ENCODE measurements at places on chromosomes 3 and 15. TPM values are rescaled to one million over a fixed set of nuclear protein-coding genes. Genes with fewer than 3 reads are reported as not detected.

DNA sequence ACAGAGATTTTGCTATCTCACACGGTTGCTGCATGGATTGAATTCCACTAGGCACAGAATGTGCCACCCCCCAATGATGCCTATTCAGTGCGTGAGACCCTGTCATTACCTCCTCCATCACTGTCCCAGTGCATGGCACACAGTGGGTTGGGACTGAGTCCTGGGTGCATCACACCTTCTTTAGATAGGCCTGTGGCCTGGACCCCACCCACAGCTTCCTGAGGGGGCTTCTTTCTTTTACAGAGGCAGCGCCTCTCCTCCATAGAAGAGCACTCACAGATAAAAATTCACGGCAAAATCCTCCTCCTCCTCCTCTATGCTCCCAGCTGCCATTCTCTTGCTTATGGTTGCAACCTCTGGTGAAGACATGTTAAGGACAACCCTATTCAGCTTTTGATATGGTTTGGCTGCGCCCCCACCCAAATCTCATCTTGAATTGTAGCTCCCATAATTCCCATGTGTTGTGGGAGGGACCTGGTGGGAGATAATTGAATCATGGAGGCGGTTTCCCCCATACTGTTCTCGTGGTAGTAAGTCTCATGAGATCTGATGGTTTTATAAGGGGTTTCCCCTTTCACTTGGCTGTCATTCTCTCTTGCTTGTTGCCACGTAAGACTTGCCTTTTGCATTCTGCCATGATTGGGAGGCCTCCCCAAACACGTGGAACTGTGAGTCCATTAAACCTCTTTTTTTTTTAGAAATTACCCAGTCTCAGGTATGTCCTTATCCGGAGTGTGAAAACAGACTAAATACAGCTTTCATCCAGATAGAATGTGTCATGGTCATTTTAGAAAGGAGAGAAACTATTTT, 147.6 kb downstream of the KLF13 start:
- no peak for DNase-seq

DNA sequence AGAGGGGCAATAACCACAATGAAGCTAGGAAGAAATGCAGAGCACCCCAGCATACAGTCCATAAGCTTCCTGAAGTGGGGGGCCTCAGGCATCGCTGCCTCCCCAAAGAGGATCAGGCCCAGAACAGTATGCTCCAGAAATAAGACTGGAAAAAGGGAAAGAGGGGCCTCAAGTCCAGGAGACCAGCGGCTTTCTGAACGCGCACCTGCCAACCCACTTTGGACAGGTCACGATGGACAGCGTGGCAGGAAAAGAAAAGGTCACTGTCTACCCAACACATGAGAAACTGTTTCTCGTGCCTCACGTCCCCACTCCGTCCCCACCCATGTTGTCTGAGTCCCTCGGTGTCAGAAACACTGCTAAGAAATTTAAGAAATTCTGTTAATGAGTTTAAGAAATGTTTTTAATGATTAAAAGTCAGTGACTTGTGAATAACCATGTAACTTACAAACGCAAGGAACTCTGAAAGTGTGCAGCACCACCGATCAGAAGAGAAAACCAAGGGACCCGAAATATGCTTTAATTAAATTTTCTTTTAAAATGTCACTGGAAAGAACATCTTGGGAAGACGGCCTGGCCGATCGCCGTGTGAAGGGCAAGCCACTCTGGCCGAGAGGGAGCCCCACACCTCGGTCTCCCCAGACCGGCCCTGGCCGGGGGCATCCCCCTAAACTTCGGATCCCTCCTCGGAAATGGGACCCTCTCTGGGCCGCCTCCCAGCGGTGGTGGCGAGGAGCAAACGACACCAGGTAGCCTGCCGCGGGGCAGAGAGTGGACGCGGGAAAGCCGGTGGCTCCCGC, 1.7 kb upstream of the PPARG start:
- DNase-seq: peak; percentile 51

The CTXND1 gene
- 0.04 TPM for total RNA-seq

DNA sequence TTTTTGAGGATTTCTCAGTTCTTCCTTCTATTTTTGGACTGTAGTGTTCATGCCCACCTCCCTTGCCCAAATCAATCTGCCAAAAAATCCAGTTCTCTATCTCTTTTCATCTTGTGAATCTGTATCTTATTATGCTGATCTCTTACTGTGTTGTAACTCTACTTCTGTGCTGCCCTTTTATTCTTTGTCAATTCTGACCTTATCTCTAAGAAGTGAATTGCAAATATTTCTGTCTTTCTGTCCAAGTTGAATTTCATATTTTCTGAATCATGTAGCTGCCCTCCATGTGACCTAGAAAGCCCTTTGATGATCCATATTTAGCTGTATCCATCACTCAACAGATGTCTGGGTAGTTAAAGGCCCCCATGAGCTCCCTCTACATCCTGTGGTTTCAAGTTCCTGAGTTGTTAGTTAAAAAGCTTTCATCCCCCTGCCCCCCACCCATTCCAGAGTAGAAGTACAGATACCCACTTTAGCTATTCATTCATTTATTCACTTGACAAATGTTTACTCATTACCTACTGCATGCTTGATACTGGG, 33.6 kb upstream of the ETV5 start:
- no peak for DNase-seq

DNA sequence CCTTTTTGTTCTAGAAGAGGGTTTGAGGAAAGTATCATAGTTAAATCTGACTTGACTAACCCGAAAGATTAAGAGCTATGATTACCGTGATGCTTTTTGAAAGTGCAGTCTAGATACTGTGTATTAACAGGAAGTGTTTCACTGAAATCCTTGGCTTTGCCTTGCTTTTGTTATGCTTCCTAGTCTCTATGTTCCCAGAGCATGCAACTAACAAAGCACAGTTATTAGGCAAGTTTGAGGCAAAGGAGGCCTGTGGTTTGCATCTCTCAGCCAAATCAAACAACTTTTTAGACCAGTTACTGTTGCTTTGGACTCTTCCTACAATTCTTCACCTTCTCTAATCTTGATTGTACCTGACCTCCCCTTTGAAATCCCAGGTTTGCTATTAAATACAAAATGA, 3.9 kb downstream of the LXN start:
- DNase-seq: no peak

The LDHAL6B gene
- not detected for total RNA-seq

DNA sequence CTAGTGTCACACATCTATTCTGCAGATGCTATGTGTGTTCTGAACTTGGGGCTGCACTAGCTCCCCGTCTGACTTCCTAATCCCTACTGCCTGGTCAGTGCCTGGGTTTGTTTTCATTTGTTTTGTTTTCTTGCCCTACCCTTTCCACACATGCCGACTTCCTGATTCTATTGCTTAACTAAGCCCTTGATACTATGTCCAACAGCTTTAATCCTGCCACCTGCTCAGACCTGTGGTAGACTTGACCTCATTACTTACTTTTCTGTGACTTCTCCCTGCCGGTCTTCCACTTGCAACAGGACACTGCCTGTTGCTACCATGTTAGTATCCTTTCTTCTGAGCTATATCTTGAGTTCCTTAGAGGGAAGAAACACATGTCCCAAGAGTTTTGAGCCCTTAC, 39.3 kb upstream of the CEMIP start:
- no peak for DNase-seq

The ZNF385D gene
- total RNA-seq: 1.7 TPM

The ITGA11 gene
- 7.9 TPM for total RNA-seq

GRCh38 chr3:146781606-146782005, 176.5 kb upstream of the PLSCR5 start:
- no peak for DNase-seq

DNA sequence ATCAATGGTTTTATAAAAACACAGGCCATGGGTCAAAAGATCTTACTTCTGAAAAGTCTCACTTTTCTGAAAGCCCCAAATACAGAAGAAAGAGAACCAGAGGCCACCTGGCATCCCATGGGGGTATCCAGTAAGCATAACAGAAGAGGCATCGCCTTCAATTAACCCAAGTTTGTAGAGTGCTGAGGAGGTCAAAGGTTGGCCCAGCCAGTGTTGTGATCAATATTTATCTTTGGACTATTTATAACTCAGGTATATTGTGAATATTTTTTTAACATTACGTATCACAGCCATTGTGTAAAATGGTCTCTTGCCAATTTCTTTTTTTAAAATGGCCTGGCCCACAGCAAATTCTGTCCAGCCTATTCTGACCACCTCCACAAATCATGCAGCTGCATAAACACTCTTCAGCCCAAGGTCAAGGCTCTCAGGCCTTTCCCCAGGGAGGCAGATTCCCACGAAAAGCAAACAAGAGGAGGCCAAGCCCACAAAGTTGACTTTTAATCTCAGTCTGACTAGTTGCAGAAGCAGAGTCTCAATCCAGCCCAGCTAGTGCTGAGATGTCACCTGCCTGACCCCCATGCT, 26.2 kb upstream of the SPTBN5 start:
- DNase-seq: no peak

GRCh38 chr3:168583977-168584376, 488.3 kb upstream of the GOLIM4 start:
- DNase-seq: no peak

DNA sequence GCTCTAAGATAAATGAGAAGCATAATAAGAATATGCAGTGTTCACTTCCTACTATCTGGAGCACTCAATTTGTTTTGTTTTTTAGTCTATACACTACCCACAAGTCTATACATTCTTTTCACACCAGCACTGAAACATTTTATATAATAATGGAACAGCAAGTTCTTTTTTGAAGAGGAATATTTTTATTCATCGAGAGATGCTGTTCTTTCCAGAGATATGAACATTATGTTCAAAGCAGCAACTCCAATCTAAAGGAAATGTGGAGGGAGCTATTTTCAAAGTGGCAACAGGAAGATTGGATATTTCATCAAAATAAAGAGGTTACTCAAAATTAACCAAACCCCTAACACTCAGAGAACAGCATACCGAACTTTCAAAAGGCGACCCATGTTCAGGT, 16.4 kb upstream of the PYDC2 start:
- DNase-seq: no peak

DNA sequence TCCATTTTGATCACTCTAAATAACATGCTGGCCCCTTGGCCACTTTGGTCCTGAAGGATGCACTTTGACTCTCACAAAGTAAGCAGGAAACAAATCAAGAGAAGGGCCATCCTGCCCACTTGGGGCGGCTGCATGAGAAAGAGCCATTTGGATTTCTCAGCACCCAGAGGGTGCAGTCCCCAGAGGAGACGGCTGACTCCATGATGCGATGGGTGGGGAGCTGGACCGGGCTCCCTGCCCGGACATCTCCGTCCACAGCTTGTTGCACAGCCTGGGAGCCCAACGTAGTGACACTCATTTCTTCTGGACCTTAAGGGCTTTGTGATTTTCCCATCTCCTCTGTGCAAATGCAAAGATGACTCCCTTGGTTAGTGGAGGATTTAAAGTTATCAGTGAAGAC, 4.0 kb upstream of the HRH1 start:
- DNase-seq: no peak

The SLC22A13 gene
- total RNA-seq: 0.20 TPM

DNA sequence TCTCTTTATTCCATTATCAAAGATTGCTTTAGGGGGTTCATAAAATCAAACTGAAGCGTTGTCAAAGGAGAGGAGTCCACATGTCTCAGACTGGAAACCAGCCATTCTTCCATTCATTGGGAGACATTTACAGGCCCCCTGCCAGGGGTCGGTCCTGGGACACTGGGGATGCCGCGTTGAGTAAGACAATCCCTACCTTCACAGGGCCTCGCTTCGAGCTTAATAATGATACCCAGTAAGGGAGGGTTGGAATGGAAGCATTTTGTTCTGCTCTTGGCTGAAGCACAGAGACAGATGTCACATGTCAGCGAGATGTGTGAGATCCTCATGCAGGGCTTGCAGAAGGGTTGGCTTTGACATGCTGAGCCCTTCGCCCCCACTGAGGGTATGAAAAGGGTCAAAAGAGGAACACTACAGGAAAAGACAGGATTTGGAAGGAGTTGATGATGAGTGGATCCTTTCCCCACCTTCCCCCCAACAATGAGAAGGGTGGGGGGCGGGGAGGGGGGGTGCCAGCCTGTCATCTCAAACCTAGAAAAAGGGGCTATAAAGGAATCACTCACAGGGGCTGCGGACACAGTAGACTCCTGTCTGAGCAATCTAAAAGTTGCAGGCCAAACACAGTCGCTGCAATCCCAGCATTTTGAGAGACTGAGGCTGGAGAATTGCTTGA, 25.6 kb upstream of the ARL8B start:
- no peak for DNase-seq

The IGSF11 gene
- total RNA-seq: 4.5 TPM

DNA sequence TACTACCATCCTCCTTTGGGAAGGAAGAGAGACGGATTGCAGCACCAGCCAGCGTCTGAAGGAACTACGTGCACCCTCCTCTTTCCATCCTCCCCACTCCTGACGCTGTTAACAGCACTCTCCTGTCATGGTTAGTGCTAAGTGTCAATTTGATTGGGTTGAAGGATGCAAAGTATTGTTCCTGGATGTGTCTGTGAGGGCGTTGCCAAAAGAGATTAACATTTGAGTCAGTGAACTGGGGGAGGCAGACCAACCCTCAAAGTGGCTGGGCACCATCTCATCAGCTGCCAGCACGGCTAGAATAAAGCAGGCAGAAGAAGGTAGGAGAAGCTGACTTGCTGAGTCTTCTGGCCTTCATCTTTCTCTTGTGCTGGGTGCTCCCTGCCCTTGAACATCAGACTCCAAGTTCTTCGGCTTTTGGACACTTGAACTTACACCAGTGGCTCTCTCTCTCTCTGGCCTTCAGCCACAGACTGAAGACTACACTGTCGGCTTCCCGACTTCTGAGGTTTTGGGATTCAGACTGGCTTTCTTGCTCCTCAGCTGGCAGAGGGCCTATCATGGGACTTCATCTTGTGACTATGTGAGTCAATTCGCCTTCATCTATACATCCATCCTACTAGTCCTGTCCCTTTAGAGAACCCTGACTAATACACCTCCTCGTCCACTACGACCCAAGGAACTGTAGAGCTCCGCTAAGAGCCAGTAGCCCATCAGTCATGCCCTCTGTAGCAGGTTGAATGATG, 128.2 kb upstream of the HES1 start:
- DNase-seq: no peak

GRCh38 chr15:31331389-31331788, 4.8 kb downstream of the KLF13 start:
- no peak for DNase-seq

DNA sequence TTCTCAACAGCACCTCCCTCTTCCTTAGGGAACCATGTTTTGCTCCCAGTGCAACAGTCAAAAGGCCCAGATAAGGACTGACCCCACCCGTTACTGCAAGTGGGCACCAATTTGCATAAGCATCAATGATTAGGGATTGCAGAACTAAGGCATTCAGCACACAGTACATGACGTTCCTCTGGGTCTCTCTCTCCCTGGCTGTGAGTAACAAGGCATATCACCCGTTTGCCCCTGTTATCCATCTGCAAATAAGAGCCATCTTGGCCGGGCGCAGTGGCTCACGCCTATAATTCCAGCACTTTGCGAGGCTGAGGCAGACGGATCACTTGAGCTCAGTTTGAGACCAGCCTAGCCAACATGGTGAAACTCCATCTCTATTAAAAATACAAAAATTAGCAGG, 18.8 kb downstream of the MAGI1 start:
- DNase-seq: no peak

DNA sequence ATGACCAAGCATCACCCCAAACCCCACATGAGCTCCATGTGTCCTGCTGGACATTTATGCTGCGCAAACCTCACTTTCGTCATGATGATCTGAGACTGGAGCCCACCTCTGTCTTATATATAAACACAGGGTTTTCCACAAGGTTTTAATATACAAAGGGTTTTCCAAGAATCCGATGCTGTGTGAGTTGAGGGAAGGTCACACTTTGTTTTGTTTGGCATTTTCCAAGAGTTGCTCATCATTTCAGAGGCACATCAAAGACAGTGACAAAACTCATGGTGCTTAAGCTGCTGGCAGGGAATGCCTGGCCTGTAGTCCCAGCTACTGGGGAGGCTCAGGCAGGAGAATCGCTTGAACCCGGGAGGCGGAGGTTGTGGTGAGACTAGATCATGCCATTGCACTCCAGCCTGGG, 20.0 kb downstream of the EFCC1 start:
- no peak for DNase-seq

Data from psoas muscle (tissue), 8 donors.